Activated naive CD4-positive, alpha-beta T cell treated with anti-CD3 and anti-CD28 coated beads, Interleukin-2, amount 50 U/mL, for 16 hours (primary cell): ENCODE measurements at places on chromosomes 6 and 20.

- DNase-seq, result no peak
Observed at GRCh38 chr6:106872049-106872448, 102.5 kb downstream of the CD24 start.

DNA sequence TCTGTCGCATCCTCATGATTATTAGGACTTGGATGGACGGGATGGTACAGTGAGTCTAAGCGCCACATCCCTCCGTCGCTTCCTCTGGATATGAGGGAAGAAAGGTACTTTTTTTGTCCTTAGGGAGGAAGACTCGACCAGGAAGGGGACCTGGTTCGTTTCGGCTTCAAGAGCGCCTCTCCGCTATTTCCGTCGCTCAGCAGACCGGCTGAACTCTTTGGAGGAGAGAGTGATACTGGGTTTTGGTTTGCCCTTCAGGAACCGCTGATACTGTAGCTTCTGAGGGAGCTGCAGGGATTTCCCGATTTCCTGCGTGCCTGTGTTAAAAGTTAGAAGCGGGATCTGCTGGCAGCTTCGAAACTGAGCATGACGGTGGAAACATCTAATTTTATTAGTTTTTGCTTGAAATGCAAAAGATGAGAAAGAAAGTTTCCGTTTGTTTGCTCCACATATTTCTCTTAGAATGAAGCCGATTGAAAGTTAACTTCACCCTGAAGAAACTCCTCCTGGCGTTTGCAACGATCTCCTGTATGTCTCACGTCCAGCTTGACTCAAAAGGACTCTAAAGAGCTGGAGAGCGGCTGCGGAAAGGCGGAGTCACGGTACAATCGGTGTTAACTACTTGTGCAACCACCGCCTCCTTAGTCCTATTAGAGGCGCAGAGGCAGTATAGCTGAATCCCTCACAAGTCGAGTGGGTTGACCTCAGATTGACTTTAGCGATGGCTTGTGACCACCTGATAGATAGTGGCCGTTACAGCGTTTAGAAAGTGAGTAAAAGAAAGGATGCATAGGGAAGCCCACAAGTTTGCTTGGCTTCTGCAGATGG, 129.4 kb downstream of the TRIM27 start:
- no peak for DNase-seq

GRCh38 chr20:1469925-1470571, 3.4 kb upstream of the NSFL1C start:
- no peak for DNase-seq

- no peak for DNase-seq
Observed at GRCh38 chr6:123509112-123509511, 127.6 kb downstream of the TRDN start.

DNA sequence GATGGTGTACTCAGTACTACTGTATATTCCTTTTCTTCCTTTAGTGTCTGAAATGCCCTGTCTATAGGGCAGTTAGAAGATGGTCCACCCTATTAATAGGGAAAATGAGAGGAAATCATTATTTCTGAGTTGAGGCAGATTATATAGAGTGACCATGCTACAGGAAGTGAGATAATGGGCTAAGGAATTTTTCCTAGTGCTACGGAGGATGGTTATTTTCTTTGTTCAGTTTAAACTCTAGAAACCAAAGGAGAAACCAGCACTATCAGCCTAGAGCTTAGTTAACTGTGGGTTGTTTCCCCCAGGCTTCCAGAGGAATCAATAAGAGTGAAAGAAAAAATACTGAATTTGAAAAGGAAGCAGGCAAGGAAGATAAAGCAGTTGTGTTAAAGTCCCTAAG, 474 bp downstream of the TSBP1 start:
- no peak for DNase-seq

- no peak for DNase-seq
Observed at GRCh38 chr6:98056955-98057354, 773.9 kb upstream of the MMS22L start.

DNA sequence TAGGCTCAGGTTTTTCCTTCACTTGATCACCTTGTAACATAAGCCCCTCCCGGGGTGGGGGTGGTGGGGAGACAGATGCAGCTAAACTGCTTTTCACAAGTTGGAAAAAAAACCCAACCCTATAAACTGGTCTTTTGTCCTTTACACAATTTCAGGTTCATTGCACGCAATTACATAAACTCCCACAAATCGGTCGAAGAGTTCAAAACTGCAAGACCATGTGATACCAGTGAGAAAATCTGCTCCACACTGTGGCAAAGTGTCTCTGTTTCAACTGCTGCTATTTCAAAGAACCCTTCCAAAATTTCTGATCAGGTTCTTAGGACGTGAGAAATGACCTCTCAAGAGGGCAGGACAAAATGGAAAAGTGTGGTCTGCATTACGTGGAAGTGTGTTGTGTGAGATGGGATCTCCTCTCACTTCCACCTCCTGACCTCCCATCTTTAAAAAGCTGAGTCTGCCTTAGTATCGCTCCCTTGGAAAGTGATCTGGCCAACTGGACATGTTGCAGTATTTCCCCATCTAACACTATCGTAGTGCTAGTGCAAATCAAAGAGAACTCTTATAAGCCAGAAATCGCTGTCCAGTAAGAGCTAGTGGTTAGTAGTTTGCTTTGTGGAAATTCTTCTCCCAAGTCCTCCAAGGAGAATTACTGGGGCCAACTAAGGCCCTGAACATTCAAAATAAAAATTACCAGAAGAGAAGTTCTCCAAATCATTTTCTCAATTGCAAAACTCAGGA, 60.1 kb downstream of the PRND start:
- no peak for DNase-seq

- DNase-seq, result no peak
Observed at GRCh38 chr6:164897523-164898235, 411.7 kb downstream of the C6orf118 start.

- DNase-seq, result no peak
Observed at GRCh38 chr20:51914758-51915157, 112.4 kb upstream of the SALL4 start.

GRCh38 chr6:45327956-45328522, at the start of gene RUNX2:
Gene RUNX2 (plus strand): TSS chr6:45328330. CDS start chr6:45328727, 397 bp downstream.
- DNase-seq, result no peak

DNA sequence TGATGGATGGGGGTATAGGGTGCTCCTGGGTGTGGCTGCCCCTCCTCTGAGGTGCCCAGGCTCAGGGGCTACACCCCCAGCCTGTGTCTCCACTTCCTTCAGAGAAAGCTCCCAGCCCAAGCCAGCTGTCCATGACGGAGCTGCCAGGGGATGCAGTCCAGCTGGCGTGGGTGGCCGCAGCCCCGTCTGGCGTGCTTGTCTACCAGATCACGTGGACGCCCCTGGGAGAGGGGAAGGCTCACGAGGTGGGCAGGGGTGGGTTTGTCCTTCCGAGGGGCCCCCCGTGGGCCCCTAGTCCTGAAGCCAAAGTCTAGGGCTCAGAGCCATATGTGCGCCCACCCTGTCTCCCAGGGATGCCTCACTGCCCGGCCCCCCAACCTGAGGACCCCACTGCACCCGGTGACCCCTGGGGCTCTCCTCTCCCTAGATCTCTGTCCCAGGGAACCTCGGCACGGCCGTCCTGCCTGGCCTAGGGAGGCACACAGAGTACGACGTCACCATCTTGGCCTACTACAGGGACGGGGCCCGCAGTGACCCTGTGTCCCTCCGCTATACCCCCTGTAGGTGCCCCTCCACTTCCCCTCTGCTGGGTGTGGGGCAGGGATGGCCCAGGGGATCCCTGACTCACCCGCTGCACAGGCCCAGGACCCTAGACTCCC, 19.8 kb downstream of the COL20A1 start:
- DNase-seq, result no peak

GRCh38 chr20:19617256-19617655, 140.8 kb upstream of the RIN2 start:
- no peak for DNase-seq

DNA sequence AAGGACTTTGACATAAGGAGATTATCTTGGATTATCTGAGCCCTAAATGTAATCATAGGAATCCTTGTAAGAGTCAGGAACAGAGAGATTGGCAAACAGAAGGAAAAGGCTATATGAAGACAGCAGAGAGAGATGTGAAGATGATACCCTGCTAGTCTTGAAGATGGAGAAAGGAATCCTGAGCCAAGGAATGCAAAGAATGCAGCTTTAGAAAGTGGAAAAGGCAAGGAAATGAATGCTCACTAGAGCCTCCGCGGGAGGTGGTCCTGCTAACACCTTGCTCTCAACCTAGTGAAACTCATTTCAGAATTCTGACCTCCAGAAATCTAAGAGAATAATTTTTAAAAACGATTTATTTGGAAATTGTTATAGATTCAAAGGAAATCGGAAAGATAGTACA, 117.1 kb downstream of the TBXT start:
- DNase-seq, result no peak

GRCh38 chr6:29813809-29814208, 13.8 kb upstream of the HLA-G start:
- DNase-seq, result no peak

DNA sequence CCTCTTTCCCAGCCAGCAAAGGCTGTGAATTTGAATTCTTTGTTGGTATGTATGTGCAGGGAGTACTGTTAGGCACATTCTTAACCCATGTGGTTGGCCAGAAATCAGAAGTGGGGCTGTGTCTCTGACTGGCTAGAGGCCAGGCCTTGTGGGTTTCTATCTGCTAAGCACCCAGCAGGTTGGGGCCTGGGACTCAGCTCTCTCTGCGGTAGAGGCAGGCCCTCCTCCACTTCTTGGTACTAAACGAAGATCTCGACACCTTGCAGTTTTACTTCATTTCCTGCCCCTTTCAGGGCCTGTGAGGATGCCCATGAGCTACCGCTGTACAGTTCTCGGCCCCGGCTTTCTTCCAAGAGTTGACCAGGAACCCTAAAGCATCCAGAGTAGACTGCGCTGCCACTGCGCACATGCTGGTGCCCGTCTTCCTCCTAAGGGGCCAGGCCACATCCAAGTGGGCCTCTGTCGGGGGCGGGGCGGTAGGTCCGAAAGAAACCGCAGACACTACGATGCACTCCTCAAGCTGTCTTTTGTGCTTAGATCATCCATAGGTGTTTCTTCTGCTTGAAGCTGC, 51.1 kb downstream of the TCP11 start:
- DNase-seq, result no peak

DNA sequence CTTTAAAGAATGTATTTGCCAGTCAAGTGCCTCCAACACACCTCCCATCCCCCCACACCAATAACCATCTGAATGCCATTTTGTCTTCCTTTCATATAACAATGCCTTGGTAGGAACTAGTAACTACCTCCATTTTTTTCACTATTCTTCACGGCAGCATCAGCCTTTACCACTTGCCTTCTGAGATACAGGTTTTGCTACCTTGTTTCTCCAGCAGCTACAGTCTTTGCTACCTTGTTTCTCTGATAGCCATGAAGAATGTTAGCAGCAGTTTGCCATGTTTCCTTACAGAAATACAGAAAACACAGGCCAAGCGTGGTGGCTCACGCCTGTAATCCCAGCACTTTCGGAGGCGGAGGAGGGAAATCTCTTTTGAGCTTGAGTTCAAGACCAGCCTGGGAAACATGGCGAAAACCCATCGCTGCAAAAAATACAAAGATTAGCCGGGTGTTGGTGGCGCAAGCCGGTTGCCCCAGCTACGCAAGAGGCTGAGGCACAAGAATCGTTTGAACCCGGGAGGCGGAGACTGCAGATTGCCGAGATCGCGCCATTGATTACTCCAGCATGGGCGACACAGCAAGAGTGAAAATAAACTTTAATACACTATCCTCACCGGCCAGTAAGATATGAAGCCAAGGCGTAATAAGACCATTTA, 100.9 kb downstream of the HFE start:
- no peak for DNase-seq

DNA sequence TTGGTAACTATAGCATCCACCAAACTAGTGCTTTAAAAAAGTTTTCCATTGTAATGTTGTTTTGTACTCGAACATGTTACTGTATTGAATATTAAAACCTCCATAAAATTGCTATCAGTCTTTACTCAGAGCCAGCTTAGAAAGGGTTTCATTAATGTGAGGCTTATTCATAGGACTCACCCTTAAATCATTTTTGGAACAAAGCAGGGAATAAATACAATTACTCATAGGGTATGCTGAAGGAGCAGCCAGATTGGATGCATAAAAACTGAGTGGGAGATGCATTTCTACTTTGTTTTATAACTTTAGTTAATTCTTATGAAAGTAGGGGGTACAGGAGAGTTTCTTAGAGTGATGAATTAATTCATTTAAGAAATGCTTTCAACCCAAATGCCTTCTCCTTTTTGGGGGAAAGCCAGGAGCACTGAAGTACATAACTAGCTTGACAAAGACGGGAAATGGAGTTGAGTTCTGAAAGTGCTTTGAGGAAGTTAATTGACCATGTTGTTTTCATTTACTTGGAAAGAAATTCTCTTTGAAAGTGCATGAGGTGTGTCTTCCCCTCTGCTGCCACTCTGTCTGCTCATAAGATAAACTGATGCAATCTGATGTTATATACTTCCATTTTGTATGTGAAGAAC, 90.3 kb downstream of the RNF144B start:
- no peak for DNase-seq

DNA sequence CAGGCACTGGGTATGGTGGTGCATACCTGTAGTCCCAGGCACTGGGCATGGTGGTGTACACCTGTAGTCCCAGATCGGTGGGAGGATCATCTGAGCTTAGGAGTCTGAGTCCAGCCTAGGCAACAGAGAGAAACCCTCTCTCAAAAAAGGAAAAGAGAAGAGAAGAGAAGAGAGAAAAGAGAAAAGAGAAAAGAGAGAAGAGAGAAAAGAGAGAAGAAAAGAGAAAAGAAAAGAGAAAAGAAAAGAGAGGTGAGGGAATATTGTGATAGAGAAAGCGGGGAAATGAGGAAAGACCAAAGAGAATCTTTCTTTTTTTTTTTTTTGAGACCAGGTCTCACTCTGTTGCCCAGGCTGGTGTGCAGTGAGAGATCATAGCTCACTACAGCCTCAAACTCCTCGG, 108.7 kb downstream of the ARHGAP18 start:
- no peak for DNase-seq

DNA sequence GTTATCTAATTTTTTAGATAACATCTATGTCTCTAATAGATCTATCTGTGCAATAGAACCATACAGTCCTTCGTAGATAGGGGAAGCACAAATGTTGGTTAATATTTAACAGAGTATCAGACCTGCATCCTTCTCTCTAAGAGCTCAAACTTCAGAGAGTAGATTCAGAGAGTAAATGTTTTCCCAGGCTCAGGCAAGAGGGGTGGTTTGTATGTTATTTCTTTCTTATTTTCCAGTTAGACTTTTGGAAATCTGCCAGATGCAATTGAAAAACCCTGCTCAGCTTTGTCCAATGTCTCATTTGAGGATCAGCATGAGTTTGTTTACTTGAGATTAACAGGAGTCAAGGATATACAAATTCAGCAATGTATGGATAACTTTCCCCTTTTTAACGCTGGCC, 361.9 kb downstream of the BCKDHB start:
- DNase-seq, result no peak

- no peak for DNase-seq
Observed at GRCh38 chr6:130185658-130186057, 37.1 kb downstream of the SAMD3 start.
